LHCN-M2 (cell line): ENCODE measurements at places on chromosomes 1 and 21. TPM values are rescaled to one million over a fixed set of nuclear protein-coding genes. Genes with fewer than 3 reads are reported as not detected.
A peak's percentile ranks its signal among the peaks of the same experiment; 100 is the strongest.

- DNase-seq: peak; percentile 73
Measured at GRCh38 chr1:60874718-60875117, 207.6 kb upstream of the NFIA start.

- no peak for DNase-seq
Measured at GRCh38 chr1:156406251-156406650, 37.2 kb downstream of the RHBG start.

DNA sequence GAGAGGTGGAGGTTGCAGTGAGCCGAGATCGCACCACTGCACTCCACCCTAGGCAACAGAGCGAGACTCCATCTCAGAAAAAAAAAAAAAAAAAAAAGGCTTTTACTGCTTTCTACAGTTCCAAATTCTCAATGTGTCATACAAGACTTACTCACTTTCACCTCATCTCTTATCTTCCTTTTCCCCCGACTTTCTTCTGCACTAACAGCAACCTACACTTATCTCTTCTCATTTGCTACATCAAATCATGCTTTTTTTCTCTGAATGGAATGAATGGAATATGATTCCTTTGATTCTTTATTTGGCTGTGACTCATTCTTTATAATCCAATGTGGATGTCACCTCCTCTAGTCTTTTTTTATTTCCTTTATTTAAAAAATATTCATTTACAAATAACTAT, 168.4 kb upstream of the DMRTA2 start:
- no peak for DNase-seq

- no peak for DNase-seq
Measured at GRCh38 chr1:208265122-208265469, 20.9 kb upstream of the PLXNA2 start.

DNA sequence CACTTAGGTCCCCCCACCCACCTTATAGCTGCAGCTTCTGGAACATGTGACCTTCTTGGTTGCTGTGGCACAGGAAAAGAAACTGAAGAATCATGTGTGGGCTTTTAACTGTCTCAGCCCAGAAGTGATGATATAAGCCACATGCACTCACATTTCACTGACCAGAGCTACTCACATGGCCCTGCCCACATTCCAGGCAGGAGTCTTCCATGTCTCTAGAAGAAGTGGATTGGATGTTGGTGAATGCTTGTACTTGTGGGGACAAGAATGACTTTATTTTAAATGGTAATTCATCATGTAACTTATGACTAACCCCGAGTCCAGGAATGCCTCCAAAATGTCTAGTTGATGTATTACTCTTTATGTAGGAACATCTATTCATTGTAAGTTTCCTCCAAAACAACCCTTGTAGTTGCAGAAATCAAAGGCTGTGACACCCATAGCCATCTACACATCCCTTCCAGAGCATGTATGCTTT, 15.8 kb upstream of the CAMK1G start:
- DNase-seq: peak; percentile 59

DNA sequence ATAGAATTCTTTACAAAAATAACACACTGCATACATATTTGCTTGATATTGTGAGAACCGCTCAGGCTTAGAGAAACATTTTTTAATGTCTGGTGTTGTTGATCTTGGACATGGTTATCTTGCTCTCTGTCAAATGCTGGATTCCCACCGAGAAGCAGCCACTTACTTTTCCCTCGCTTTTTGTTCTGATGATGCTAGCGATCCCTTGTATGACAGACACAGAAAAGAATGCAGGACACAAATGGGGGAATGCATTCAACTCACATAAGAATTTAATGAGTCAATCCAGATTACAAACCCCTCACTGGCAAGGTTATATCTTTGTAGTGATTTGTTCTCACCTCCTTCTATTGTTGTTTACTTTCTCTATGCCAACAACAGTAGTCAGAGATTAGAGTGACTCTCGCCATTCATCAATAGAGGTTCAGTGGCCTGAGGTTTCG, 76.8 kb upstream of the AKT3 start:
- DNase-seq: peak; percentile 93

LAMB3 gene
- total RNA-seq: 3.8 and 5.3 TPM in 2 replicates

SMIM1 gene
- not detected in 2 replicates for total RNA-seq

LCE1C gene
- not detected in 2 replicates for total RNA-seq

LEMD1 gene
- total RNA-seq: not detected in 2 replicates

PDZK1IP1 gene
- total RNA-seq: not detected in 2 replicates

THEMIS2 gene
- 11.8 and 12.7 TPM in 2 replicates for total RNA-seq

C8A gene
- not detected in 2 replicates for total RNA-seq

RNU1-2 gene
- total RNA-seq: under 0.01 TPM in 1 of 2 replicates, not detected in the other
